ENCODE measurements at places on chromosomes 1 and 21. TPM values are rescaled to one million over a fixed set of nuclear protein-coding genes. Genes with fewer than 3 reads are reported as not detected.

PTGS2 gene
- 3.0 TPM for total RNA-seq

IBA57 gene
- 4.3 TPM for total RNA-seq

PALMD gene
- 6.8 TPM for total RNA-seq

PLEKHG5 gene
- total RNA-seq, result 11.2 TPM

HSD3B1 gene
- total RNA-seq, result not detected
